ENCODE measurements at places on chromosomes 4 and X. TPM values are rescaled to one million over a fixed set of nuclear protein-coding genes. Genes with fewer than 3 reads are reported as not detected.

The ARR3 gene
- not detected for total RNA-seq

The RAB39B gene
- 0.73 TPM for total RNA-seq

The CFAP299 gene
- total RNA-seq: not detected

The CD38 gene
- 7.9 TPM for total RNA-seq

The GRXCR1 gene
- not detected for total RNA-seq

The ADAMTS3 gene
- not detected for total RNA-seq

The NOX1 gene
- total RNA-seq: 0.03 TPM

The LRRC66 gene
- total RNA-seq: not detected

The NRK gene
- total RNA-seq: not detected

The HSFX1 gene
- total RNA-seq: 0.50 TPM

The MAGEA11 gene
- not detected for total RNA-seq

The ATG4A gene
- 8.0 TPM for total RNA-seq

The TRPC5OS gene
- total RNA-seq: not detected

Data from A549 treated with CpdA at 1 μM for 4 hours (cell line).